ENCODE measurements at places on chromosomes 7 and 10. TPM values are rescaled to one million over a fixed set of nuclear protein-coding genes. Genes with fewer than 3 reads are reported as not detected.

DNA sequence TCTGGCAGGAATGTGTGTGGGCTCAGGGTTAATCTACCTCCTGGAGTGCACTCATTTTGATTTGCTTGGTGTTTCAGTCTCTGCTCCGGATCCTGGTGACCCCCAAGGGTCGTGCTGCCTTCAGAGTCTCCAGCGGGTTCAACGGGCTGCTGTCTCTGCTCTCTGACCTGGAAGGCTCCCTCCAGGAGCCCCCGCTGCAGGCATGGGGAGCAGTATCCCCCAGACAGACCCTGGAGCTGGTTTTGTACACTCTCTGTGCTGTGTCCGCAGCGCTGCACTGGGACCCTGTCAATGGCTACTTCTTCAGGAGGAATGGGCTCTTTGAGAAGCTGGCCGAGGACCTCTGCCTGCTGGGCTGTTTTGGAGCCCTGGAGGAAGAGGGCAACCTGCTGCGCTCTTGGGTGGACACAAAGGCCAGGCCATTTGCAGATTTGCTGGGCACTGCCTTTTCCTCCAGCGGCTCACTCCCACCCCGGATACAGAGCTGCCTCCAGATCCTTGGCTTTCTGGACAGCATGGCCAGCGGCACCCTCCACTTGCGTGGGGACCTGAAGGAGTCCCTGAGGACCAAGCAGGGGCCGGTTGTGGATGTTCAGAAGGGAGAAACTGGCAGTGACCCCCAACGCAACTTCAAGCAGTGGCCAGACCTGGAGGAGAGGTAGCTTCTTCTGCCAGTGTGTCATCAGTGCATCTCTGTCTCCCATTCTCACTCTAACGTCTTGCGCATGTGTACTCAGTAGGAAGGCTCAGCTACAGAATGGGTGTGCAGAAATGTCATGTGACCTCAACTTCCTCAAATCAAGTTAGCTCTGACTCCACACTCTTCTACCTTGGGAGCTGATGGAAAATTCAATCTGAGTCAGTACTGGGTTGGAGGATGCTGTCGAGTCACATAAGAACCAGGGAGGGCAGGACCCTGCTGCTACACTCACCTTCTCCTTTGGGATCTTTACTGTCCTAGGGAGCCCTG is 58.5 kb downstream of the WDFY4 start:
- DNase-seq = no peak

- no peak for DNase-seq
Observed at GRCh38 chr7:6162650-6163366, 109.6 kb downstream of the CYTH3 start.

NPC1L1 gene
- not detected for total RNA-seq

DNA sequence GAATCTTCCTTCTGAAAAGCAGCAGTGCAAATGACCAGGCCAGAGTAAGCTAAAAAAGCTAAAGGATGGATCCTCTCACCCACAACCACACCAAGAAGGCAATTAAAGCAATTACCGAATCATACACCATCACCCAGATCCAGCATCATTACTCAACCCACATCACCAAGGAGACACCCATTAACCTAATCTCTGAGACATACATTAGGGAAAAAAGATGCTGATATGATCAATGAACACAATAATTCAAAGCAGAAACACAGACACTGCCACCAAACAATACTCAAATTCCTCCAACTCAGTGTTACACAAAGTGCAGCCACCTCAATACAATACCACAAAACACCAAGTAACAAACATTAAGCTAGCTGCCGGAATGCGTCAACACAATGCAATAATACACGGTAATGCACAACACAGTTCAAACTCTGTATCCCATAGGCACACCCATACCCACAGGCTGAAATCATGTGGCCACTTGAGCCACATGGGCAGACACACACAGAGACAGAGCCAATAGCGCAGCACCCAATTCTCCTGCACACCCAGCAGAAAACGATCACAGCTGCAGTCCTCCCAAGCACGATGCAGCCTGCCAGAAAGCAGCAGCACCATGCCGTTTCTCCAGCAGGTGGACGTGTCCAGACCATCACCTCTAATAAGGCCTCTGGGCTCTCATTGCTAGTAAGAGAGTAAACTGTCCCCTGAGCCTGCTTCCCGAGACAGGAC is 21.5 kb downstream of the PAX2 start:
- DNase-seq = no peak

DNA sequence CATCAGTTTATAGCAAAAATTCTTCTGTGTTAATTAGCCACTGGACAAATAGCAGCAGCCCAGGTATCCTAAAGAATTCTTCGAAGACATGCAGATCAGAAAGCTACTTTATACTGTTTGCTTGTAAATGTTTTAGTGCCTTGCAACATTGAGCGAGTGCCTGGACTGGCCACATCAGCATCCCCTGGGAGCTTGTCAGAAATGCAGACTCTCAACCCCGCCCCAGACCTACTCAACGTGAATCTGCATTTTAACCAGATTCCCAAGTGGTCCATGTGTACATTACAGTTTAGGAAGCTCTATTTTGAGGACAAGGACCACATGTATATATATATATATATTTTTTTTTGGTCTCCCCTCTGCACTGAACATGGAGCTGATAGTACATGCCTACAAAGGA is 18.5 kb upstream of the PLEKHS1 start:
- DNase-seq = no peak

Data from activated naive CD4-positive, alpha-beta T cell treated with anti-CD3 and anti-CD28 coated beads for 36 hours (primary cell).